ENCODE measurements at places on chromosomes 7 and 10.

DNA sequence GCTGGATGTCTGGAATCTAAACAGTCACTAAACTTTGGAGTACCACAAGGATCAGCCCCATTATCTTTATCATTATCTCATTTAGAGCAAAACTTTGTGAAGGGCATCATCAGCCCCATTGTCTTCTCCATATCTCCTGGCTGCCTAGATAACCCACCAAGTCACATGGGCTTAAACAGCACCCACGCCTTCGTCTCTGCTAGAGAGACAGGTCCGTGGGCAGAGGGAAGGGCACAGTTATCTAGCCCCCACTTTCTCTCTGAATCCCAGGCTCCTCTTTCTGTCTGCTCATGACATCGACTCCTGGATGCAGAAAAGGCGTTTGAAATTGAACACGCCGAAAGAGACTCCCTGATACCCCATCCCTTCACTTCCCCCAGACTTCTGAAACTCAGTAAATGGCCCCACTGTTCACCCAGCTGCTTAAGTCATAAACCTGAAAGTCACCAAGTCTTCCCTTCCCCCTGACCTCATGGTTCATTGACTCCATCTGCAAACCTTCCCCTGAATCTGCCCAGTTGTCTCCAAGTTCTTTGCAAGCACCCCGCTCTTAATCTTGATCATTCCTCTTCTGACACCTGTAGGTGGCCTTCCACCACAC is 20.9 kb upstream of the PARD3 start:
- no peak for DNase-seq

DNA sequence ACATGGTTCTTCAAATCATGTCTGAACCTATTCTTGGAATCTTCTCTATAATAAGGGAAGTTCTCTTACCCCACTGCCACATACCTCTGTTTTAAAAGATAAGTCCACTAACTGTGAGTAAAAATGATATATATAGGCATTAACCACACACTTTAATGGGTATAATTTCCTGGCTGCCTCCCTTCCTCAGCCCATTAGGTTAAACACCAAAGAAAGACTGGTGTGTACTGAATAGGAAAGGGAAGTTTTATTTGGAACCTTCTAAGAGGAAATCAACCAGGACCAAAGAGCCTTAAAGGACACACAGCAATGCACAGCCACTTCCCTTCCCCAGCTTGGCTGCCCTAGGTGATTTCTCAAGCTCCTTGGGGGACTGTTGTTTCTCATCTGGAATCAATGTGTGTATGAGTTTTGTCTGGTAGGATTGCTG is 5.0 kb upstream of the WBP1L start:
- DNase-seq, result no peak

GRCh38 chr10:121927318-121927840 is 452 bp downstream of the ATE1 start:
- peak; percentile 84 for DNase-seq

DNA sequence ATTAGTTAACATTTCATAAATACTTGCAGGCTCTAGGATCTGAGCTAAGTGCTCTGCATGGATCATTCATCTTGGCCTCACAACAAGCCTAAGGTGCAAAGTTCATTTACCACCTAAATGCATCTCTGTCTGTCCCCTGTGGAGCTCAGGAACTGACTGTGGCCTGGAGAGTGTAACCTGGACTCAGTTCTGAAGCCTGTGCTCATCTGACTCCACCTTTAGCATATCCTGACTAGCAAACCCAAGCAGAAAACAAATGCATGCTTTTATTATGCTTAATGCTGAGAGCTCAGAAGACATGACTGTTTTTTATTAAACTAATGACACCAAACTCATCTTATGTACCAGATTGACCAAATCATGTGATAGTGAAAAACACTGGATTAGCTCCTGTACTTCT is 245.6 kb upstream of the INHBA start:
- DNase-seq, result no peak

GRCh38 chr10:72176701-72177100 is 39.1 kb upstream of the ANAPC16 start:
- DNase-seq, result no peak

GRCh38 chr10:71206911-71207310 is 5.5 kb upstream of the UNC5B start:
- DNase-seq, result no peak

- no peak for DNase-seq
These were observed 63.1 kb downstream of the TLL2 start for GRCh38 chr10:96450529-96451207.

DNA sequence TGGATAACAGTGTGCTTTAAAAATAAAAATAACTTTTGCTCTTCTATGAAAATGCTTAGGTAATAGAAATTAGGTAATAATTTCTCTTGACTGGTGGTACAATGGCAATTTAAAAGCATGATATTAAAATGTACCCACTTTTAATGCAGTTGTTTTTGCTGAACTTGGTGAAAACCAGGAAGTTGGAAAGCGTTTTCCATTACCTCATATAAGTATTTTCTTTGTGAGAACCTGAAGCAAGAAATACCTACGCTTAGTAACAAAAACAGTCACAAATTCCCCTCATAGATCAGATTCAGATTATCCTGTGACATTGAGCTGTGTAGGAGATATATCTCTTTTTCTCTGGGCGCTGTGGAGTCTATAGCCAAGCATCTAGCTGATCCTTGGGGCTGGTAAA is 689.0 kb upstream of the FZD8 start:
- no peak for DNase-seq

DNA sequence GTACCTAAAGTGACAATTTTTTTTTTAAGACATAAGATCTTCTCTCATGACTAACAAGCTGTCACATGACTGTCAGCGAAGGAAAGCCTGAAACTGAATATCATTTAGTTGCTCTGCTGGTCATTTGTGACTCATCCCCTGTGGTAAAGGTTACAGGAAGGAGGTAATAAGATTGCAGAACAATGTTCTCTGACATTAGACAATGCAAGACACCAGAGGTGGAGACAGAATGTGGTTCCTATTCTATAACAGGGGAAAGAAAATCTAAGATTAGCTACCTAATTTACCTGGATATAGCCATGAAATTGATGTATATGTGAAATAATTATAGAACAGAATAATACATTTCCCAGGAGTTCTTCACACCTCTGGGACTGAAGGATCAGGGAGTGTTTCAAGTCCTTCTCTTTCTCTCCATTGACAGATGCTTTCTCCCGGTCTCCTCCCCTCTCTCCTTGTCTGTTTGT is 47.7 kb downstream of the LRGUK start:
- DNase-seq, result peak; percentile 73

- DNase-seq, result no peak
These were observed 32.0 kb downstream of the SND1 start for GRCh38 chr7:127683776-127684681.

GRCh38 chr10:101451261-101451660 is 97.3 kb downstream of the BTRC start:
- DNase-seq, result no peak

DNA sequence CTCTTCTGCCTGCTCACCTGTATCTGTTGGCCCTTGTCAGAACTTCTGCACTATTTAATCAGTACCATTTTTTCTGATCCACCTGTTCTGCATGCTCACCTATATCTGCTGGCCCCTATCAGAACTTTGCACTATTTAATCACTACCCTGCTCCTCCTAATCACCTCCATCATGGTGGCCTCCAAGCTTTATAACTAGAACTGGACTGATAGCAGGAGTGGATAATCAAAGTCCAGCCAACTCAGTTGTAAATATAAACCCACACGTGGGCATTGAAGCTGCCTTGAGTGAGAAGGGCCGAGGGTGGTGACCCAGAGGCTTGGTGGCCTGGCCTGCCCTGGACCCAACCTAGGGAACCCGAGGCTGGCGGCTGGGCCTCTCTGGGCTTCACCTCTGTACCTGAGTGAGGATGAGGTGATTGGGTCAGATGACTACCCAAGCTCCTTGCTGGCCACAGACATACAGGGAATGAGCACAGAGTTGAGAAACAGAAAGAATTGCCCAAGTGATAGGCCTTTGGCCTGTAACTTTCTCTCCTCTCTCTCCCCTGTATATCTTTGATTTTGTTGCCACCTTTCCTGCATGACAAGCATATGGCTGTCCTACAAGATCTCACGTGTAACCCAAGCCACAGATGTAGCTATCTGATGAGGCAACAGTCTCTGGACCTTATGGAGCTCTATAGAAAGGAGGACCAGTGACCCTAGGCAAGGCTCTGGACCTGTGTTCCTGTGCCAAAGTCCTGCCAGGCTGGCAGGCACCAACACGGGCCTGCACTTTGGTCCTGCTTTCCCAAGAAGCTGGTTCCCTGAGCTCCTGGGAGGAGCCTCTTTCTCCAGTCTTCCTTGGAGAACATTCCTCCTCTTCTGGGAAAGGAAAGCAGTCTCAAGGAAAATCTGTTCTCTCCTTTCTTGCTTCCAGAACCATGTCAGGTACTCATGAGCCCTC is 23.4 kb upstream of the FAM3C start:
- DNase-seq, result no peak

DNA sequence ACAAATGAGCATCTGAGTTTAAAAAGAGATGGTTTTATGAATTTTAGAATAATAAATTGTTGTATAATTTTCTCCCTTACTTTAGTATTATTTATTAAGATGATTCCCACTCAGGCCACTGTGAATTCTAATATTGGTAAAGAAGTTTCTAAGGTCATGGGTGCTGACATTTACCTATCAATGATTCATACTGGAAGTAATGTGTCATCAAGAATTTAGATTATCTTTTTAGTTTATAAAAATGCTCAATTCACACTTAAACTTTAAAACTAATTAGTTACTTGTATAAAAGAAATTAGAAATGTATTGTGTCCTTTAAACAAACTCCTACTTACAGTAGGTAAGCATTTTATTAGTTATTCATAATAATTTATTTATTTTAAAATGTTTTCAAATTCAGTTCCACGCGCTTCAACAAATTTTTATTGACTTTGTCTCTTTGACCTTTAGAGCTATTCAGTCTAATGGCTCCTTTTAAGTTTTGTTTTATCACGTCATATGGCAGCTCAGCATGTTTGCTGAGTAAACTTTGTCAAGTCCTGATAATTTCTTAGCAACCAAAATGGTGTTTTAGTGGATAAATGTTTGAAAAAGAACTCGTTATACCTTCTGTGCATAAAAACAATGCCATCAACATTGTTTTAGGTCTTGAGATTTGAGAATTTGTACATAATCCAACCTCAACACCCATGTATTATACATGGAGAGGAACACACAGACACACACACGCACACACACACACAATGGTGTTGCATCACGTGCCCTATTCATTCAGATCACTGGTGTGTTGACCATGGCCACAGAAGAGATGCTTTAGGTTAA is 15.1 kb upstream of the MRC1 start:
- no peak for DNase-seq

- DNase-seq, result no peak
These were observed 222.6 kb downstream of the HTR7 start for GRCh38 chr10:90635111-90635765.

DNA sequence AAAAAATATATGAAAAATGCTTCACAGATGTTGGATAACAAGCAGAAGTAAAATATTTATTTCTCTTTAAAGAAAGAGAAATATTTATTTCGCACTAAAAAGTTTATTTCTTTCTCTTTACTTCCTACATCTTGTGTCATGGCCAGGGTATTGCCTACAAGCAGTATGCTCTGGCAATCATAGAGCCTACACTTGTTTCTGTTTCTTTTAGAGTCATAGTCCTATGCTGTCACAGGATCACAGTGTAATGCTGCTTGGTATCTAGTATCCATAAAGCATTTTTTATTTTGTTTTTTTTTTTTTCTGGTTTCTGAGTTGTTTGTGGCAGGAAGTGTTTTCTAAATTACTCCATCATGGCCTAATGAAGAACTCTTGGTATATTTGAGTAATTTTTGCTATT is 116.0 kb downstream of the ATRNL1 start:
- no peak for DNase-seq

DNA sequence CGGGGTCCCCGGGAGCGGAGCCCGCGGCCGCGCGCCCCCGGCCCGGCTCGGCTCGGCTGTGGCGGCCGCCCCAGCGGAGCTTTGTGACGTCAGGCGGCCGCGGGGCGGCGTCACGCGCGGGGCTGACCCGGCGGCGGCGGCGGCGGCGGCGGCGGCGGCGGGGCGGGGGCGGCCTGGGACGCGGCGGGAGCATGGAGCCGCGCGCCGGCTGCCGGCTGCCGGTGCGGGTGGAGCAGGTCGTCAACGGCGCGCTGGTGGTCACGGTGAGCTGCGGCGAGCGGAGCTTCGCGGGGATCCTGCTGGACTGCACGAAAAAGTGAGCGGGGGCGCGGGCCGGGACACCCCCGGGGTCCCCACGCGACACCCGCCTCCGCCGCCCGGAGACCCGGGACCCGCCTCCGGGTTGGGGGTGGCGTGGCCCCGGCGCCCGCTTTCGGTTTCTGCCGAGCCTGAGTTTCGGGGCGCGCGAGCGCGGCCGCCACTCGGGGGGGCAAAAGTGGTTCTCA is at the start of gene PWWP2B:
TSS of gene PWWP2B (plus strand) at position 165 of the 506 bp plus-strand sequence. CDS start at position 192, 27 bp downstream.
- DNase-seq, result no peak

DNA sequence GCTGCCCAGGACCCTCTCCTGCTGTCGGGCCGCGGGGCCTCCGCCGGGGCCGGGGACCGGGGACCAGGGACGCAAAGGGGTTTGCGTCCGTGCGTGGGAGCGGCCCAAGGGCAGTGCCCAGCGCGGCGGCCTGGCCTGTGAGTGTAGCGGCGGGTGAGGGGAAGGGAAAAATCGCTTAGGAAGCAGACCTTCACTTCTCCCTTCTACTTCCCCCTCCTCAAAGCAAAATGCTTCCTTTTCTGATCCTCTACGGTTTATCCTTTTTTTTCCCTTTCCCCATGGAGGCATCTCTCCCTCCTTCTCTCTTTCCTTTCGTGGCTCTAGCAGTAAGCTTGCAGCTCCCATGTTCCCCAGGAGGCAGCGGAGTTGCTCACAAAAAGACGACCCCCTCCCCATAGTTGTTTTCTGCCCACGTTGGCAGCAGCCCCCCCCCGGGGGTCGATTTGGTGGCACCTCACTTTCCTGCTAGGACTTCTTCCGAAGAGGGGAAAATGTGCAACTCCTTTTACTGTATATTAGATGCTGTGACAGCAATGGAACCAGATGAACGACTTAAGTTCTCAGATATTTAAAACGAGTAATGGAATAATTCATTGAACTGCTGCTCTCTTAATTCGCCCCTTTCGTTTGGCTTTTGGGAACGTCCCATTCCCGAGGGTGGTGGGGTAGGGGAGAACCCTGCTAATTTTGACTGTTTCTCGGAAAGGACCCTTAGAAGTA is 724 bp downstream of the CAPZA2 start:
- DNase-seq, result peak; percentile 26

GRCh38 chr7:46450886-46451285 is 529.8 kb upstream of the IGFBP3 start:
- no peak for DNase-seq

DNA sequence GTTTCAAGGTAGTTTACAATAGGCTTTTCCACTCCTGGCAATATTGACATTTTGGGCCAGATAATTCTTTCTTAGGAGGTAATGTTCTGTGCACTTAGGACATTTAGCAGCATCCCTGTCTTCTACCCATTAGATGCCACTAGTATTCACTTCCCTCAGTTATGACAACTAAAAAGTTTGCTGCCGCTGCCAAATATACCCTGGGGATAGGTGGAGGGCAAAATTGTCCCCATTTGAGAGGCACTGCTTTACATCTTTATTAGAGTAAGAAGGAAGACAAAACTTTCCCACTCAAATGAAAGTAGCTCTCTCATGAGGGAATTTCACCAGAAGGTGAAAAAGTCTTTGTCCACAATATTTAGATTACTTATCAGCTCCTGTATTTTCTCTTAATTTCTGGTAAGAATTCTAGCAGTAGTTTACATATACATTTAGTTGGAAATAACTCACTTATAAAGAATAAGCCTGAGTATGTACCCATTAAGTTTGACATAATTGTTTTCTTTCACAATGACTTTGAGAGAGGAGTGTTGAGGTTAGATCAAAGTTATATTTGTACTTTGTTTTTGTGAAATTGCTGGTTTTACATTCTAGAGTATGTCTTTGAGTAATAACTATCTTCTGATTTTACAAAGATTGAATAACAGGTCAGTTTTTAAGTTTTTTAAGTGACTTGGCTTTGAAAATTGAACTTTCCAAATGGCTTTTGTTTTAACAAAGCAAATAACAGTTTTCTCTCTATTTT is 46.0 kb downstream of the HELLS start:
- no peak for DNase-seq

All from RWPE1 (cell line).